NCI-H2171 (cell line): ENCODE measurements at places on chromosomes 4 and X.

GRCh38 chr4:91448668-91449330 lies 855.0 kb upstream of the GRID2 start:
- no peak for DNase-seq

GRCh38 chr4:139984471-139984870 lies 169.5 kb downstream of the MAML3 start:
- DNase-seq: no peak

GRCh38 chr4:5186271-5187064 lies 135.2 kb downstream of the STK32B start:
- DNase-seq: no peak

- DNase-seq: no peak
These were observed 27.1 kb upstream of the ALB start for GRCh38 chr4:73376976-73377375.
